ENCODE measurements at places on chromosomes 12 and 14. TPM values are rescaled to one million over a fixed set of nuclear protein-coding genes. Genes with fewer than 3 reads are reported as not detected.

ACSM4 gene
- polyA plus RNA-seq: not detected

- no peak for DNase-seq
Measured at GRCh38 chr12:92552412-92553108, 150.2 kb upstream of the PLEKHG7 start.

DNA sequence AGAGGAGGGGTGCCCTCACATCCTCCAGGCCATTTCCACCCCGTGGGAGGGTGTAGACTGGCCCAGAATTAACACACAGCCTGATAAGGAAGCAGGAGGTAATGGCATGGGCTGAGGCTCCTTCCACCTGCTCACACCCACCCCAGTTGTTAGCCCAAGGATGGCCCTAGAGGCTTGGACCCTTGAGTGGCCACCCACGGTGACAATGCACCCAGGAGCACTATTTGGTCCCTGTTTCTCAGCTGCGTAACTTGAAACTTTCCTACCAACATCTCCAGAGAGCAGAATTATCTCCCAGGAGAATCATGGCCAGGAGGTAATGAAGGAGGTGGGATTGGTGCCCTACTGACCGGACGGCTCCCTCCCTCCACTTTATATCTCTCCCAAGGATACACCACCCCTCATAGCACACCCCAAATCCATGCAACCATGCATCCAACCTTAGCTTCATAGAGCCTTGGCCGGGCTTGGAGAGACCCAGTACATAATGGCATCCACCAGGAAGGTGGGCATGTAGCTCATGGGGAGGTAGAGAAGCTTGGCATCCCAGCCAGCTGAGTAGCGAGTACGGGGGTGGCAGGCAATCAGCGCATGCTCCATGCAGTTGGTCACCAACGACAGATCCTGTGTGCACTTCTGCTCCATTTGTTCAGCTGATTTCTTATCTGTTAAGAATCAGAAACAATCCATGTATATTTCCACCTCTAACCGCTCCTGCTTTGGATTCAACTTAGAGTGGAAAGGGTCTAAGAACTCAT lies 5.6 kb downstream of the RDH16 start:
- no peak for DNase-seq

DNA sequence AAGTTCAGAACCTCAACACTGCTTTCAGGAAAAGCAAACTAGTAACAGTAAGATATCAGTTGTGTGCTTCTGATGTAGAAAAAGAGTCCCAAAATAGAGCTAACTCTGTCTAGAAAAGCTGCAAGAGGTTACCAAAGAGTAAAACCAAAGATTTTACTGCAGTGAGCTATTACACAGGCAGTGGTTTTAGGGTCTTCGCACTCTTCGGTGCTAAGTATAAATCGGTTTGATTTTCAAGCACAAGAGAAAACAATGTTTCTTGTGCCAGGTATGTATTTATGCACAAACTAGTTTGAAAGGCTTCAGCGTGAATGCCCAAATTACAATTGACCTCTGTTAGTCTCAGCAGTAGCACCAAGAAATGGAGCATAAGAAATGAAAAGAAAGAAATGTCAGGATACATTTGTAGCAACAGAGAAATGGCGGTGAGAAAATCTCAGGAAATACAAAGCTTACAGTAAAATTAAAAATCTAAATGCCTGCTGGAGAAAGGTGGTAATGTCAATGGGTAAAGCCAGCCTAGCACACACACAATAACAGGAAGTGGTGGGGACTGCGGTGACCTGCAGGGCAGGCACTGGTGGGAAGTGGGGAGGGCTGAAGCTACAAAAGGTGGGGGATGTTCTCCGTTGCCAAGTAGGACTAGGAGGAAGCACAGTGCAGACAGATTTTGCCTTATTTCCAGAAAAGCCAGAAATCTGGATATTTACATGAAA lies 18.0 kb upstream of the DYRK2 start:
- peak; percentile 21 for DNase-seq

DNA sequence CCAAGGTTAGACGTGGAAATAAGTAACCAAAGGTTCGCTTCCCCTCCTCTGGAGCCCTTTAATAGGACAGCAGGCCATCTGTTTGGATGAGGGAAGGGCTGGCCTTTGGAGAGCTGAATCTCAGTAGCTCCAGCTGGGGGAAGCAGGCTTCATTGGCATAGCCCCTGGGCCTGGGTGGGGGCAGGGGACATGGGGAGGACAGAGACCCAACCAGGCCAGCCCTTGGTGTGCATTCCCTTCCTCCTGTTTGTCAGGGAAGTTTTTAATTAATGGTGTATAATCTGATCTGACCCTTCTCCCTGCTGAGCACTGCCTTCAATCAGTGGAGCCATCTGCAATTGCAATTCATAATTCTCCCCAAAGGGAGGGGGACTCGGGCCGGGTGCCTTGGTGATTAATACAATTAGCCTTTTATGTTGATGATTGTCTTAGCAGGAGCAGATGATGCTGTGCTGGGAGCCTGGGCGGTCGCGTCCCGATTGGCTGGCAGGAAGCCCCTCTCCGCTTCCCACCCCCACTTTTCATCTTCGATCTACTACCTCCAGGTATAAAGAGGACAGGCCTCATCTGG lies 6.4 kb downstream of the AQP6 start:
- DNase-seq: no peak
